Stimulated activated CD4-positive, alpha-beta T cell treated with anti-CD3 and anti-CD28 coated beads, Interleukin-4, amount 100 ng/mL, for 1 hour (primary cell): ENCODE measurements at places on chromosomes 5 and 9.

GRCh38 chr9:19030899-19031298 is 2.1 kb downstream of the SAXO1 start:
- DNase-seq: no peak

DNA sequence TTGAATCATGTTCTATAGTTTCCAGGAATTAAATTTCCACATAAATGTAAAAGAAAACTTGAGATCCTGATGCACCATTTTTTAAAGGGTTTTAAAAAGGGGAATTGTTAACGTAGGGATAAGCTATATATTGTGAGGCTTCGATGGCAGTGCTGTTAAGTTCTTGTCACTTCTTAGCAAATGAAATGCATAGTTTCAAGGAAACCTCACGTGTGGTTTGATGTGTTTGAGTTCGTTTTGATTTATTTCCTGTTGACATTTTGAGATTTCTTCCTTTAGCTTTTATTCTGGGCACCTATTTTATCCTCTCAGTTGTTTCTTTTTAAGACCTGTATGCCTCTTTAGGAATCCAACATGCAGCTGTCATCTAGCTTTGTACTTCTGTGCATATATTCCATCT is 301.0 kb downstream of the DOCK8 start:
- DNase-seq: no peak

DNA sequence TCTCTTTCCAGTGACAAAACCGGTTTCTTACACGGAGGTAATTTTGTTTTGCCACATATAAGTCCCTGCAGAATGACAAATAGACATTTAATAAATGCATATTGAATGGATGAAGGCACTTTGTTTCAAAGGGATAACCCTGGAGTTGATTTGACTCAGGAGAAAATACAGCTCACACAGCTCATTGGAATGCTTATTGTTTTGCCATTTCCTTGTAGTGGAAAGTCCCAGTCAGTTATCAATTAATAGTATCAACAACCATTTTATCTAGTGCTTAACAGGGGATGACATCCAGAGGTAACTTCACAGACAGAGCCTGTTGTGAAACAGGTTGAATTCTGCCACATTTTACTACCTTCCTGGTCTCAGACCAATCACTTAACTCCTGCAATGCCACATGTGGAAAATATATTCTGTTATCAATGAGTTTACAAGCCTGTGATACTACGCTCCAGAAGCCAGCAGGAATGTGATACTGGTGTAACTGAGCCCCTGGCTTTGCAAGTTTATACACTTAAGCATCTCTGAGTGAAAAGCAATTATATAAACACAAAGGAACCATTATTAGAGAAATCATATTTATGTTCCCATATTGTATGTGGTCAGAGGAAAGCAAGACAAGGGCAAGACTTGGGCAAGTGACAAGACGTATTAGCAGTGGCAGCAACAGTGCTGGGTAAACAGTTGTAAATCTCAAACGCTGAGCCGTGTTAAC is 123.1 kb upstream of the ANKRD55 start:
- DNase-seq: no peak

DNA sequence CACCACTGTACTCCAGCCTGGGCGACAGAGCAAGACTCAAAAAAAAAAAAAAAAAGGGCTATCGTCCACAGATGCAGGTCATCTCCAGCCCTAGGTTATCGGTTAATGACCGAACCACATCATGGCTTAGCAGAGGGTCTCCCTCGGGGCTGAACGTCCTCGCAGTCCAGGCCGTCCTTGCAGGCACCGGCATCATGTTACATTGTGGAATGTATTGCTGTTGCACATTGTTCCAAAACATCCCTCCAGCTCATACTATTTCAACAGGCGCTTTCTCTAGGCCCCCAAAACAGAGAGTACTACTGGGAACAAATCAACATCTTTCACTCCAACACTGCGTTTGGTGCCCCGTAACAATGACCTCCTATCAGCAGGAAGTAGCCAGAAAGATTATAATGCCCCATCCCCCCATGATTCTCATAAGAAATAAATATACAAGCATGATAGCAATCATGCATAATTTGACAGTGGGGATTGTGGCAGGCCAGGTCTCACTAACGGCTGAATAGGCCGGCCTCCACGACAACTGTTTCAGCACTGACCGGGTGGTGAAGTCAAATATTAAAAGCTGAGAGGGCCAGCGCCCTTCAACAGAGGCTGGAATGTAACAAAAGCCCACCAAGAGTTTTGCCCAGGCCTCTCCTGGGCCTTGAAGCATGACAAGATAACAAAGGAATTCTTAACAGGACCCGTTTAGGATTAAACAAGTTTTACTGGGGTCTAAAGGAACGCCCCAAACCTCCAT is 1.1 kb upstream of the LCN9 start:
- no peak for DNase-seq

GRCh38 chr5:157568222-157568621 is 7.4 kb downstream of the ADAM19 start:
- DNase-seq: no peak

DNA sequence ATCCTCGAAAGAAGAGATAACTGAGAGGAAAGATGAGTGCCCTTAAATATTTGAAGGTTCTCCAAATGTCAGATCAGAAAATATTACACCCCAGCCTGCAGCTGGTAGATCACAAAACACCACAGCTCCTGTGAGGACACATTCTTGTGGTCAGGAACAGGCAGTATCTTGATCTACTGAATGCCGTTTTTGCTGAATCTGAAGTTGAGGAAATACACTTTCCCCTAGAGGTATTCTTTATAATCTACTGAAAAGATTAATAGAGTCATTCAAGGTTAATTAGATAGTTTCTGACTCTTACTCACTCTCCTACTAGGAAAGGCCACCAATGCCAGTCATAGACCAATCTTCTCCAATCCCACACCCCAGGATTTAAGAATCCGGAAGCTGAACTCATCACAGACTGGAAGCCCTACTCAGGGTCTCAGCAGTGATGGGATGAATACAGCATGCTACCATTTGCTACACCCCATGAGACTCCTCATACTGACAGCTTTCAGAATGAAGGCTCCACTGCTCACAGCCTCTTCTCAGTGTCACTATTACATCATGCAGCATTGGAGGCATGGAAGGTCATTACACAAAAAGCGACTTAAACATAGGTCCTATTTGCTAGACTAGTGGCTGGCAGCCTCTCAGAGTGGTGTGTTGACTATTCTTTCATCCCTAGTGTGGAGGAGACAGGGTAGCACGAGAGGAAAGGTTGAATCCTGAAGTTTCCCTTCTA is 143.9 kb upstream of the SLC1A3 start:
- no peak for DNase-seq

DNA sequence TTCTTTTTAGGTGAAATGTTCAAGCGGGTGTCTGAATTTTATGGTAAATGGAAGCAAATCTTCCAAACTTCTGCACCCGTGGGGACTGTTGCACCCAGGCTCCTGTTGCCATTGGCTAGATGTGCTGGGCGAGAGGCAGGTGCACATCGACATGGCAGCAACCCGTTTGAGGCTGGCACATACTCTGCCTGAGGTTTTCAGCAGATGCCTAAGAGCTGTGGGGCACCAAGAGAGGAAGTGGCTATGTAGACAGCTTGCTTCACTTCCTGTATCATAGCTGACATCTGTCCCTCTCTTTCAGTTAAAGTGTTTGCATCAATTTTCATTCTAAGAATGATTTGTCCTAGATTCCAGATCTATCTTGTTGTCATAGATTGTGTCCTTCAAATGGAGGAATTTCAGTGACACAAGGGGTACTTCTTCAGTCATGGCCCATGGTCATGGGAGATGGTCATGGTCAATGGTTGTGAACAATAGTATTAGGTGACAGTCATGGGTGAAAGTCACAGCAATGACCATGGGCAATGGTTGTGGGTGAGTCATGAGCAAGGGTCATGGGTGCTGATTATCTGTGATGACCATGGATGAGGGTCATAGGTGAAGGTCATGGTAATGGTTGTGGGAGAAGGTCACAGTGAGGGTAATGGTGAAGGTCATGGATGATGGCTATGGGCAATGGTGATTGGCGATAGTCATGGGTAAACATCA is 115.1 kb upstream of the IRX4 start:
- no peak for DNase-seq

GRCh38 chr5:163758283-163758711 is 252.9 kb downstream of the MAT2B start:
- no peak for DNase-seq

GRCh38 chr9:16458696-16459420 is 411.6 kb downstream of the BNC2 start:
- DNase-seq: no peak

GRCh38 chr9:96255698-96256097 is 46.3 kb downstream of the HSD17B3 start:
- no peak for DNase-seq

DNA sequence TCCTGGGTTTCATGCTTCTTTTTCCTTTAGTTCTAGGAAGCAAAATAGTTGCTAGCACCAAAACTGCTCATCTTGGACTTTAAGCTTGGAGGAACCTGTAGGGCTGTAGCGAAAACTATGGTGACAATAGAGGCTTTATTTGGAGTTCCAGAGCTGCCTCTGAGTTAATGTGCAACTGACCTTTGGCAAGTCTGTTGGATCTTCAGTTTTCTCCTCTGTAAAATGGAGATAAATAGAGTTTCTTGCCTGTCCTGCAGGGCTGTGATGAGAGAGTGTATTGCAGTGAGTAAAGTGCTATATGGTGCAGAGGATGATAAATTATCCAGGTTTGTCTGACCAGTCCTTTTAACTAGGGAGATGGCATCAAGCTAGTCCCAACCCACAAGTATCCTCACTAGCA is 417.0 kb downstream of the MAN2A1 start:
- no peak for DNase-seq

GRCh38 chr9:134690301-134690751 is 48.7 kb downstream of the COL5A1 start:
- DNase-seq: no peak

DNA sequence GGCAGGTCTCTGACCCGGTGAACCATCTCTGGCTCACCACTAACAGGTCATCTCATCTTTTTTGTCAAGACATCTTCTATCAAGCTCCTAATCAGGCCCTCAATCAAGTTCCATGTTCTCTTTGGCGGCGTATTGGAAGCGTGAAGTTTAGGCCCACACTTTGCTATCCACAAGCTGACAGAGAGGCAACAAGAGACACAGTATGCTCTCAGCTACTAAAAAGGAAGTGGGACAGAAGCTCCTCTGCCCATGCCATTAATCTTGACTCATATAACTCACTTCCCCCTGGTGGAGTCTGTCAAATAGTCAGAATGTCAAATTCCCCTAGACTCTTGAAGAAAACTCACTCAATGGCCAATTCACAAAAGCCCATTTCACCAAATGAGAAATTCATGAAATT is 77.6 kb upstream of the TMC1 start:
- no peak for DNase-seq

DNA sequence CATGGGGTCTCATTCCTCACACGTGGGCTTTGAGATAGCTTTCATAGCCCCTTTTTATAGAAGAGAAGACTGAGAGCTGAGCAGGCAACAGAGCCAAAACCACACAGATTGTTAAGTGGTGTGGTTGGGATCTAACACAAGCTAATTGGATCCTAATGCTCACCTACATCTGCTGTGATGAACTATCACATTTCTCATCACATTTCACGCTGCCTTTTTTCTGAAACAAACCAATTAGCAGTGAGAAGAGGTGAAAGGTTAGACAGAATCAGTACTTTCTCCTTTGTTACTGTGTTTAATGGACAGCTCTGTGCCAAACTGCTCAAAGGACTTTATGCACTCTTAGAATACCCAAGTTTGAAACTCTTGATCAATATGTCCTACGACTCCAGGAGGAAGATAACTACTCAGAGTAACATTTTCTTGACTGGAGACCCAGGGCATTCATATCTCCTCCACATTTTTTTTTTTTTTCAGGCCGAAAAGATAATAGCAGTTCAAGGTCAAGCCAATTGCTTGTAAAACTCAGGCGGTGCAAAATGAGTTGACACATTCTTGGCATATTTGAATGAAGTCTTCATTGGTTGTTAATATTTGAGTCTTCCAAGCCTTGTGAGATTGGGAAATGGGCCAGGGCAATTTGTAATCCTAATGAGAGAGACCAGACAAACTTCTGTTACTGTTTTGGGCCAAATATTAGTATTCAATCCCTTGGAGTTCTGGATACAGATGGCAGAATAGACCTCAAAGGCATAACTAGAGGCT is 138.4 kb downstream of the KCTD16 start:
- no peak for DNase-seq

GRCh38 chr5:74595143-74595925 is 45.2 kb downstream of the ENC1 start:
- DNase-seq: no peak

GRCh38 chr5:60332244-60333004 is 367.5 kb downstream of the DEPDC1B start:
- no peak for DNase-seq

DNA sequence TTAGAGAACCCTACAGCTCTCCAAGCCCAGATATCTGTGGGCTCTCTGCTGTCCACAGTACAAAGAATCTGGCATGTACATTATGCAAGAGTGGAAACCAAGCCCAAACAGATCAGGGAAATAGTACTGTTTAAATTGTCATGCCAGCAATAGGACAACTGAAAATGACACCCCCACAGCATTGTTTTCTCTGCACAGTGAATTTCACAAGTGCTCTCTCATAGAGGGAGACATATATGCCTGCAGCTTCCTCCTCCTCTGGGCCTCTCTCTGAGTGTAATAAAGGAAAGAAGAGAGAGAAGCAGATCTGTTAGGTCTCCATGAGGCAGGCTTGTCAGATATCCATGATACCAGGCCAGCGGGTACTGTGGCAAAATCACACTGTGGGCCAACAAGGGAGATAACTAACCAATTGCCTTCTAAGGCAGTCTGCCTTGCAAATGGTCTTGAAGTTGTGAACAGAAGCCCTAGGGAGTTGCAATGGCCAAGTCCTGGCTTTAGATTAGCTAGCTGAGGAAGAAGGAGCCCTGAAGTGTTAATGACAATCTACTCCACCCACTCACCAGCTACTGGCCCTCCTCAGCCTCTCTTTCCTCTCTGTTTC is 54.4 kb upstream of the JMY start:
- no peak for DNase-seq

- no peak for DNase-seq
These were observed 494.5 kb upstream of the GRAMD2B start for GRCh38 chr5:125928663-125929062.

DNA sequence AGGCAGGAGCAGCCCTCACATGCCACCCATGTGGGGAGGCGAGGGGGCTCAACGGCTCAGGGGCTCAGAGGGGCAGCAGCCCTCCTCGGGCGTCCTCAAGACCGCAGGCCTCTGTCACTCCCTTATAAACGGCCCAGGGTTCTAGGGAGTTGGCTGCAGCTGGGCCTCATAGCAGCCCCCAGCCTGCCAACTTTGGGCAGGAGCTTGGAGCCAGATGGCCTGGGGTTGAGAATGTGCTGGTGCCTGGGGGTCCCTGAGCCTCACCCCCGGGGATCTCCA is 51.0 kb upstream of the RNU6ATAC start:
- no peak for DNase-seq

DNA sequence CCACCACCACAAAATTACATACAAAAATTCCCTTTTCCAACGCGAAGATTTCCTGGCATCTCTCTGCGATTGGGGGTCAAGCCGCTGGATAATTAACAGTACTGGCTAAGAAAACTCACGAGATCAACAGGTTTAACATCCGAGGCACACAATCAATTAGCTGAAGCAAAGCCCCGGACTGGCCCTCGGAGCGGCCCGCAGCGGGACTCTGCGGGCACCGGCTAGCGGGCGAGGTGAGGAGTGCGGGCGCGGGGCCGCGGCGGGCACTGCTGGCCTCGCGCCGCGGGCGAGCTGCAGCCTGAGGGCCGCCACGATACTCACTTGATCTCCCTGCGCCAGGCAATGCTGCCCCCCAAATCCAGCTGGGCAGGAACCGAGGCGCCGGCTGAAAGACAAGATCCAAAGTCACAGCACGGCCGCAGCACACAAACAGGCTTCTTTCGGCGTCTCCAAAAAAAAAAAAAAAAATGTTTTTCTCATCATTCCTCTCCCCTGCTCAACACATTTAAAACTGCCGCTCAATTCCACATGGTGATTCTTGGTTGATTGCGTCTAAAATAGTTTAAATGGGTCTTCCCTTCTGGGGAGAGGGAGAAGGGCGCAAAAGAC is 210.2 kb downstream of the MEF2C start:
- DNase-seq: no peak
